ENCODE measurements at places on chromosomes 11 and 22. TPM values are rescaled to one million over a fixed set of nuclear protein-coding genes. Genes with fewer than 3 reads are reported as not detected.

- no peak for DNase-seq
These were observed 550.7 kb downstream of the INSC start for GRCh38 chr11:15665368-15665871.

GRCh38 chr11:106446955-106447354 is 369.5 kb downstream of the AASDHPPT start:
- DNase-seq = no peak

DNA sequence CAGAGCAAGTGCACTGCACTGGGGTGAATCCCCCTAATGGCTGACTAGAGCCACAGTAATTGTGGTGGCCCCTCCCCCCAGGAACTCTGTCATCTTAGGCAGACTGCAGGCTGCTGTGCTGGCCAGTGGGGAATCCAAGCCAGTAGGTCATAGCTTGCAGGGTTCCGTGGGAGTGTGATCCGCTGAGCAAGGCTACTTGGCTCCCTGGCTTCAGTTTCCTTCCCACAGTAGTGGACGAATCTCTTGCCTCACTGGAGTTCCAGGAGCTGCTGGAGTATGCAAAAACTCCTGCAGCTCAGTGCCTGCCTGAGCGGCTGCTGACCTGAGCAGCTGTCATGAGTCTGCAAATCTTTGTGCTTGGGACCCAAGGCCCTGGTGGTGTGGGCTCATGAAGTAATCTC is 13.2 kb downstream of the OOSP3 start:
- no peak for DNase-seq

- no peak for DNase-seq
These were observed 196.9 kb downstream of the CSNK2A3 start for GRCh38 chr11:11155962-11156815.

Gene MIAT
- polyA plus RNA-seq = 7.8 TPM

All from AG04450 (cell line).